ENCODE measurements at places on chromosomes 2 and 18.

- no peak for DNase-seq
Observed at GRCh38 chr18:11154368-11154989, 5.1 kb upstream of the PIEZO2 start.

DNA sequence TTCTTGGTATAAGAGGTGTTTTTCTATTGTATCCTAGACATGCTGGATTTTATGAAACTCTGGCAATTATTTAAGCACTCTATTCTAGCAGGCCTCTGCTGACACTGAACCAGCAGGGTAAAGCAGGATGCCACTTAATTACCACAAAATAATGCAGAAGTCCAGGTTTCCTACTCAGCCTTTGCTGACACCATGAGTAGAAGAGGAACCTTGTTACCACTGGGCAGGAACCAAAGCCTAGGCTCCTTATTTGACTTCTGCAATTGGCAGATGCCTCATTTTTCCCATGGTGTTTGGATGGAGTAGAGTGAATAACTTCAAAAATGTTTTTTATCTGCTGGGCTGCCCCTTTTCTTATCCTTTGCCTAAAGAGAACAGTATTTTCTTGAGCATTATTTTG is 60.8 kb downstream of the THNSL2 start:
- DNase-seq = no peak

DNA sequence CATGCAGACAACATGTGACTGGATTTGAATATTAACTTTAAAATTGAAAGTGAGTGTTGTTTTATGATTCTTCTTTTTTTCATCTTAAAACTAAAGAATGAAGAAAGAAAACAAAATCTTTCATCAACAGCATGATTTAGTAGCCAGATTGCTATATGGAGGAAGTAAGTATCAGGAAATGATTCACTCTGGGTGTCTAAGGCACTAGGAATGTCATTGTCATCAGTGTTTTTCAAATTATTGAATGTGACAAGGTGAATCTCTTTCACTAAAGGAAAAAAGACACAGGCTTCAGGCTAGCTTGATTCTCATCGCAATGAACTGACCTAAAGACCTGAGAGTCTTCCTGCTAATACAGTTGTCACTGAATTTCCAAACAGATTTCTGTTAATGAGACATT is 430.1 kb downstream of the FBXO15 start:
- no peak for DNase-seq

DNA sequence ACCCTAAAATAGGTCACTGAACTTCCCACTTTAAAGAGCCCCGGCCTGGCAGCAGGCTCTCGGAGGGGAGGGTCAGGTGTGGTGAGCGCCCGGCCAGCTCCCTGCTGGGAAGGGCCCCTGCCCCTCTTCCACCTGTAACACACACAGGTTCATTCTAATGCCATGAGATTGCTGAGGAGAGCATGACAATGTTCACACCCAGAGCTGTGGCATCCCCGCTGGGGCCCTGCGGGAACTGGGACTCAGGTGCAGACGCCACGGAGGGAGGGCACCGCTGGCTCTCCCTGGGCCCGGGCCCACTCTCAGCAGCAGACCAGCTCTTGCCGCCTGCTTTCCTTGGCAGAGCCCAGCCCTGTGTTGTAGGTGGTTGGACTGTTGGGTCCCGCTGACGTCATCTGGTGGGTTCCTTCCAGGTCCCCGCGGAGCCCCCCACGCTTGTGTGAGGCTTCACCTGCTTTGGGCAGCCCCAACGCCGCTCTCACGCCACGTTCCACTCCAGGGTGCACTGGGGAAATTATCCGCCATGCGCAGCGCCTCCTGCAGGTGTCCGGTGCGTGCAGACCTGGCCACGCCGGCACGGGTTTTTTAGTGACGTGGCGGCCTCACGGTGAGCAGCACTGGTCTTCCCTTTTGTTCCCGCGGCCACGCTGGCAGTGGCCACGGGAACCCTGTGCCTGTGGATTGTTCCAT is 50.4 kb upstream of the KCNG2 start:
- DNase-seq = no peak

DNA sequence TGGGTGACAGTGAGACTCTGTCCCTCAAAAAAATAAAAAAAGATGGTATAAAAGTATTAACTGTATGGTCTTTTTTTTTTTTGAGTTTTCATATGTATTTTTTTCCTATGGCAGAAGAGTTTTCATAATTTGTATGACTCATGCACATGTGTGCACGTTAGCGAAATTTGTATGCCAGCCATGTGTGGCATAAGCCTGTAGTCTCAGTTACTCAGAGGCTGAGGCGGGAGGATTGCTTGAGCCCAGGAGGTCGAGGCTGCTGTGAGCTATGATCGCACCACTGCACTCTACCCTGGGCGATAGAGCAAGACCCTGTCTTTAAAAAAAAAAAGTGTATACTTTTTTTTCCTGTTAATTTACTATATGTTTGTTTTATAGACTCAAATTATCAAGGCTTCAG is 160.8 kb downstream of the TGIF1 start:
- DNase-seq = no peak

GRCh38 chr2:127365211-127365643 is 22.5 kb downstream of the MAP3K2 start:
- no peak for DNase-seq

DNA sequence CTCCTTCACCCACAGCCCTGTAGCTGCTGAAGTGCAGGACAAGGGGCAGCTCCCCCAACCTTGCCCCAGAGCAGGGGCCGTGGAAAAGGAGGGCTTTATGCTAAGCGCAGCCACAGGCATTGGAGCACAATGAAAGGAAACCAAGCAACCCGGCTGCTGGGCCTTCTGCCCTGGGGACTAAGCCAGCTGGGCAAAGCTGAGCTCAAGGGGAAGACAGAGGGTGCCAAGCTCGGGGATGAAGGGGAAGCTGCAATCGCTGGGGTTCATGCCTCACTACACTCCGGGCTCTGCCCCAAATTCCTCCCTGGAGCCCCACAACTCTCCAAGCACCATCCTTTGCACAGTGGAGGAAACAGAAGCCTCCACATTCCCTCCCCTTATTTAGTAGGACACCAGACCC is 12.4 kb downstream of the SFXN5 start:
- no peak for DNase-seq

DNA sequence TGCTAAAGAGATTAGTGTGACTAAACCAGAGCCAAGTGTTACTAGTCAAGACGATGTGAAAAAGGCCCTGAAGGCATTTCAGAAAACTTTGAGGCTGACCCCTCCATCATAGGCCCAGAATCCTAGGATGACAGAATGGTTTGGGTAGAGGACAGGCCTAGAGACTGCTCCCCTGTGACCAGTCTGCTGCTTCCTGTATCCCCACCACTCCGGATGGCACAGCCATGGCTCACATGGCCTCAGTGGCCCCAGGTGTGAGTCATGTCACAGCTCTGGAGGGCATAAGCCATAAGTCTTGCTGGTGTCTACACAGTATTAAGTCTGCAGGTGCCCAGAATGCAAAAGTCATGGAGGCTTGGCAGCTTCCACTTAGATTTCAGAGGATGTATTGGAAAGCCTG is 12.4 kb upstream of the STAT1 start:
- no peak for DNase-seq
